WERI-Rb-1 (cell line): ENCODE measurements at places on chromosomes 1 and 21.

DNA sequence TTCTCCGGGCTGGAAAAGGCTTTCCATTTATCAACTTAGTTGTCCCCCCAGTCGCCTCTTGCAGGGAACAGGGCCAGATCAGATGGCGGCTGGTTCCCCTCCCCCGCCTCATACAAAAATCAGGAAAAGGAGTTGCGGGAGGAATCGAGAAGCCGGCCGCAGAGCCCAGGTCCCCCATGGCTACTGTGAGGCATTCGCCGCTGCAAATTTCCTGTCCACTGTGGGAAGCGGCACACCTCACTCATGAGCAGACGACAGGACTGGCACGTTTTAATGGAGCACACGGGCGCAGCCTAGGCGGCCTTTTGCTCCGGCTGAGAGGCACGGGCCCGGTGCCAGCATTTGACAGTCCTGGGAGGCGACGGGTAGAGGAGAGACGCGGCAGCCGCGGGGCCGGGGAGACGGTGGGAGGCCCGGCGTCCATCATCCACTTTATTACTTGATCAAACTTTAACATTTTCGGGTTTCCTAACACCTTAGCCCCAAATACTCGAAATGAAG is 1.1 kb downstream of the GNG4 start:
- DNase-seq: peak; percentile 43

DNA sequence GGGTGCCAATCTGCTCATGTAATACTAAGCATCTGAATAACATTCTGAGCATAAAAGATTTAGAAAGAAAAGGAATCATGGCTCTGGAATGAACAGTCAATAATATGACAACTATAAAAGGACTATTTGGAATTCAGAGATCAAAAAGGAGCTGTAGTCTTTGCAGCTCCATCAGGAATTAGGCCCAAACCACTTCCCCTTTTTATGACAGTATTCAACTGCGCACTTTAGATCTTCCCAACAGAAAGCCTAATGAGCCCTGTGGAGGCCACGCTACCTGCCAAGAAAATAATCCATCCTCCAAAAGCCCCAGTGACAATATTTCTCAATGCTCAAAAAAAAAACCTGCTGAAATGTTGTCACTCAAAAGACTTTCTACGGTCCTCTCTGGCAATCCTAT is 163.2 kb downstream of the SNX7 start:
- no peak for DNase-seq

DNA sequence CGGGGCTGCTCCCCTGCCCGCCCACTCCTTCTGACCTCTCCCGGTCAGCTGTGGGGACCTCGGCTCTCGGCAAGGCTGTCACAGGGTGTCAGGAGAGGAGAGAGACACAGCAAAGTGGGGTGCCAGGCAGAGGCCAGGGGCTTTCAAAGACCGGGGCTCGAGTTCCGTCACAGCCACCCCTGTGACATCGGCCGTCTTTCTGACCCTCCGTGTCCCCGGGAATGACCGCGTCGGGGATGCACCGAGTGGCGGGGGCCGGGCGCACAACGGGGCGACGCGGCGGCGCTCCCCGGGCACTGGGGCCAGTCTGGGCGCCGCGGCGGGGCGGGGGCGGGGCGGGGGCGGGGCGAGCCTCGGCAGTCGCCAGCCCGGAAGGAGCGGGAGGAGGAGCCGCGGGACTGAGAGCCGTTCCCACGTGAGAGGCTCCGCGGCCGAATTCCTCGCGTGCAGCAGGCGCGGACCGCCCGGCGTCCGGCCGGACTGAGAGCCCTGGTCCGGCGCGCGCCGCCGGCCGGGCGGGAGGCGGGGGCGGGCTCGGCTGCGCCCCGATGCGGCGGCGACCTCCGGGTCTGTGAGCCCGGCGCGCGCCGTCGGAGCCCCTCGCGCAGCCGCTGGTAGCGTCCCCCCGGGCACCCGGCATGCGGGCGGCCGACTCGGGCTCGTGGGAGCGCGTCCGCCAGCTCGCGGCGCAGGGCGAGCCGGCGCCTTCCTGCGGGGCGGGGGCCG is 229.7 kb upstream of the TMEM51 start:
- peak; percentile 41 for DNase-seq

DNA sequence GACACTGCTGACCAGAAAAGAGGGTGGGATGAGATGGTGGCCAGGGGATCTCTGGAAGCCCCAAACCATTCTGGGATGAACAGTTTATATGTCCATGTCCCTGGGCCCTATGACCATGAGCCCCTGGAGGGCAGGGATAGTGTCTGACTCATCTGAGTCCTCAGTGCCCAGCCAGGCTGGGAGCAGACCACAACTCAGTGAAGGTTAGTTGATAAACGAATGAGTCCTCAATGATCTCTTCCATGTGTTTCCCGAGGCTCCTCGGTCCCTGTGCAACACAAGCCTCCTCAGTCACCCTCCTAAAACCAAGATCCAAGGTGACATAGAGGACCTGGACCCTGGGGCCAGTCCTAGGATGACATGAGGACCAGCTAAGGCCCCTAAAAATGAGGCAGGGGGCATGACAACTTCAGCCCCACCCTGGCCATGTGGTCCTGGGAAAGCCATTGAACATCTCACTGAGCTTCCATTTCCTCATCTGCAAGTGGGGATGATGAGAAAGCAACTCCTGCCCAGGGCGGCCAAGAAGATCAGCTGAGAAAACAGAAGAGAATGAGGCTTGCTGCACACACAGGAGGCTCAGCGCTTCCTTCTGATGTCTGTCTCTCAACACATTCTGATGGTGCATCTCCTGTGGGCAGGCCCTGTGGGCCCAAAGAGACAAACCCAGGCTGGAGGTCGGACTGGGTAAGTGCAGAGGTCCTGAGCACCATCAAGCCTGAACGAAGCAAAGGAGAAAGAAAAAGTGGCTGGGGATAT is 86.3 kb downstream of the GLIS1 start:
- no peak for DNase-seq

DNA sequence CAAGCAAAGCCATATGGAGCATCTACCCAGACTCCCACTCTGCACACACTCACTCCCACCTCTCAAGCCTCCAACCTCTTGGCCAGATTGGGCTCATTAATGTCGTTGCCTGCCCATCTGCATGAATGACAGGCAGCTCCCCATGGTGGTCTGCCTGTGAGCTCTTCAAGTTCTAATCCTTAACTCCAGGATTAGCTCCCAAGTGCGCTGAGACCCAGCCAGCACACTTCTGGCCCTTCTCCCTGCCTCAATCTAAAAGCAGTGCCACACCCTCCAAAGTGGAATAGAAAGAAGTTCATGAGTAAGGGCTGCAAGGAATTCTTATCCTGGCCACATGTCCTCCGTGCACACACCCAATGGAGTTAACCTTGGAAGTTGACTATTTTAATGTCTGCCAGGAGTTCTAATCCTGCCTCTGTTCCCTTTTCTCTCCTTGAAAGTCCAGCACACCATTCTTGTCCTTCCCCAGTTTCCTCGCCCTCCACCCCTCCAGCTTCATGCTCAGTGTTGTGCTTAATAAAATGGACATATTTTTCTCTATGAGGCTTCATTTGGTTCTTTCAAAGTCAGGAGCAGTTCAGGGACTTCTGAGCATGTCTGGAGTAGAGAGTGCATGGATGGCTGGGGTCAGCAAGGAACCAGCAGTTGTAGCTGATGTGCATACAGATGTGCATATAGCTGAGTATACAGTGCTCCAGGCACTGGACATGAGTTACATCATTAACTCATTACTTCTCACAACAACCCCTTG is 30.1 kb downstream of the CAMK1G start:
- DNase-seq: peak; percentile 33

DNA sequence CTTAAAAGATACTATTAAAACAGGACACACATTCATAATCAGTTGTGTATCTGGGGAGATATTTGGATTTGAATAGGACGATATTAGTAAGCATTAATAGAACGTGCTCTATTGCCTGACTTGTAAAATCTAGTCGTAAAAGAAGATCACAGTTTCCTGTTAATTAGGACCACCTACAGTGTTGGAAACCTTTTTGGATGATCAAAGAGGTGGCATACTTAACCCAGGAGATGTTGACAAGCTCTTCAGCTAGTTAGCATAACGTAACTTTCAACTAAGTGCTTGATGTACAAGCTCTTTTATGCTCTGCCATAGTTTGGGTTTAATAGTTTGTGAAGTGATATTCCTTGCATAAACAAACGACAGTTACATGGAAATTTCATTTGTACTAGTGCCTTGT is 293.3 kb upstream of the NR5A2 start:
- DNase-seq: no peak

GRCh38 chr1:72357411-72357810 is 75.1 kb upstream of the NEGR1 start:
- DNase-seq: no peak
